ENCODE measurements at places on chromosomes 4 and X.

DNA sequence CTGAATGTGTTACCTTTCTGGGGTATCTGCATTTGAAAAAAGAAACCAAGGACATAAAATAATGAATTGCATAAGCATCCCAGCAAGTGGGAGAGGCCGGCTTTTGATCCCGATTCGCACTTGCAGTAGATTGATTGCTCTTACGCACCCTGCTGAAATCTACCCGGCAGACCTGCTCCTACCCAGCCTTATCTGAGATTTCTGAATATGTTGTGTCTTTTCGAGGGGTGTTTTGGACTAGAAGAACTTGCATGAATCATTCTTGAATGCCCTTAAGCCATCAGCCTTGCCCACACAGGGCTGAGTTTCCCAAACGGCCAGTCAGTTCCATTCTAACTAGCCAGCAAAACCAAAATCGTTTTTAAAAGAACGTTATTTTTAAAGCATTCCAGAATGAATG is 174.4 kb upstream of the BCOR start:
- no peak for DNase-seq

- no peak for DNase-seq
Measured at GRCh38 chr4:110198049-110198434, 373 bp downstream of the ELOVL6 start.

DNA sequence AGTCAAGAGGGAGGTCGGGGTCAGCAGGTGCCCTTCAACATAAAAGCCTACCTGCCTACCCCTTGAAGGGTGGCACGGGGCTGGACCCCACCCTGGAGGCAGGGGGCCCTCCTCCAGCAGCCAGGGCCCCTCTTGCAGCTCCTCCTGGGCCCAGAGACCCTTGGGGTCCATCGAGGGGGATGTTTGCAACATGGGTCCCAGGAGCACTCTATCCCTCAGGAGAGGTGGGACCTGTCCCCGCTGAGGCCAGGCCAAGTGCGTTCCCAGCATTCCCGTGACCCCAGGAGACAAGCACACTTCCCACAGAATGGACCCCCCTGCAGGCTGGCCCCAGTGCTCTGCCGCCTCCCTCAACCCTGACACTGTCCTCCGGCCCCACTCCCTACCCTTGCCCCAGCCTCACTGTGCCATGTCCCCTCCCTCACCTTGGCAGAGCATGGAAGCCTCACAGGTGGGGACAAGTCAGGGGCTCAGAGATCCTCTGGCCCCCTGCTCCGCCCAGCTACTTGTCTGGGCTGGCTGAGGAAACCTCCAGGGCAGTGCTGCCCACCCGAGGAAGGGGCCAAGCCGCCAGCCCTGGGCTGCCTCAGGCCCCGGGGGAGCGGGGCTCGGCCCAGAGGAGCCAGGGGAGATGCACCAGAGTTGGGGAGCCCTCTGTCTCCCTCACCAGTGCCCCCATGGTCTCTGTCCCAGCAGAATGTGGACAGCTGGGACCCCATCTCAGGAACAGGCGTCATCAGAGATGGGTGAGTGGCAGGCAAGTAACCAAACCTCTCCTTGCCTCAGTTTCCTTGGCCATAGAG is 2.2 kb downstream of the MXD4 start:
- no peak for DNase-seq

DNA sequence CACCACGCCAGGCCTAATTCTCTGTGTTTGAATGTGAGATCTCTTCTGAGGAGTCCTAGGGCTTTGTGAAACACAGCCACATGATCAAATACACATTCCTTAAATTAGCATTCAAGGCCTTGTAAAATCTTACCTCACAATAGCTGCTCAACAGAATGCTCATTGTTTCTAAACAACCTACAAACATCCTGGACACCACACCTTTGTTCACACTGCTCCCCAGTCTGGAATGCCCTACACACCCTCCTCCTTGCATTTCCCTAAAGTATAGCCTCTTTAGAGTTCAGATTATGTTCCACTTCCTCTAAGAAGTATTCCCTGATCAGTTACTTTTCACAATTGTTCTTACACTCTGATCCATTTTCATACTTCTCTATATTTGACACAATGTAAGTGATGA is 110.6 kb downstream of the AGTR2 start:
- DNase-seq = no peak

DNA sequence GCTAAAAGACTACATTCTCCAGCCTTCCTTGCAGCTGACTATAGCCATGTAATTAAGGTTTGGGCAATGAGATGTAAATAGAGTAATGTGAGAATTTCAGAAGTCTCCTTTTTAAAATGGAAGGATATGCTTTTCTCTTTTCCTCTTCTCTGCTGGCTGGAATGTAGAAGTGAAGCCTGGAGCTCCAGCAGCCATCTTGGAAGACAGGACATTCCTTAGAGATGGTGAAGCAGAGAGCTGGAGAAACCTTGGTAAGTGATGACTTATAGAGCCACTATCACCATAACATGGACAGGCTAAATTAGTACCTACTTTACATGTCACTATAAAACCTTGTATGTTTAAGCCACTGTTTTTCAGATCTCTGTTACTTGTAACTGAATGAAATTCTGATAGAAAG is 48.0 kb downstream of the RASL11B start:
- no peak for DNase-seq

GRCh38 chr4:24488399-24489164 is 95.8 kb downstream of the DHX15 start:
- no peak for DNase-seq

DNA sequence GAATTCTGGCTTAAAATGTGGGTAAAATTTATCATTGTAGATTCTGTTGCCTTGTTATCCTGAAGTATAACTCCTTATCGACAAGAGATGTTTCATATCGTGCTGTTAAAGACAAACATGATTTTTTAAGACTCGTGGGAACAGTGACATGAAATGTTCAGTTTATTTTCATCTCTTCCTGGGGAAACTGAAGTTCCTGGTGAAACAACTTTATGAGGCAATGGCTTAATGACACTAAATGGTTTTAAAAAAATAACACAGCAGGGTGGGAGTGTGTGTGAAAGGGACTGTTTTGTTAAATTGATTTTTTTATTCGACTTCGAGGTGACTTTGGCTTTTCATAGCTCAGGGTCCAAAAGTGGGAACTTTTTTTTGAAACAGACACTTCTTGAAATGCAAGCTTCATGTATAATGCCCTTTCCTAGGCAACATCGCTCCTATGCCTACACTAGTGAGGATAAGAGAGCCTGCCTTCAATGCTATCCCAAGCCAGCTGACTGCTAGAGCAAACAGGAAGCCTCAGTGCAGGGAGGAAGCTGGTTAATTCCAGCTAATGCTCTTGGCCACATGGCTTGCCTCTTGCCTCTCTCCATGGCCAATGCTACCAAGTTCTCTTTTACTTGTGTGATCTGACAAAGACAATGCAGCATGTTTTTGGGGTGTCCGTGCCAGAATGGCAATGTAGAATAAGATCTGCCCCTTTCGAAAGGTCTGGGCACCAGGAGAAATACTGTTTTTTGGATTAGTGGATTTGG is 80.9 kb upstream of the PLAC1 start:
- no peak for DNase-seq

DNA sequence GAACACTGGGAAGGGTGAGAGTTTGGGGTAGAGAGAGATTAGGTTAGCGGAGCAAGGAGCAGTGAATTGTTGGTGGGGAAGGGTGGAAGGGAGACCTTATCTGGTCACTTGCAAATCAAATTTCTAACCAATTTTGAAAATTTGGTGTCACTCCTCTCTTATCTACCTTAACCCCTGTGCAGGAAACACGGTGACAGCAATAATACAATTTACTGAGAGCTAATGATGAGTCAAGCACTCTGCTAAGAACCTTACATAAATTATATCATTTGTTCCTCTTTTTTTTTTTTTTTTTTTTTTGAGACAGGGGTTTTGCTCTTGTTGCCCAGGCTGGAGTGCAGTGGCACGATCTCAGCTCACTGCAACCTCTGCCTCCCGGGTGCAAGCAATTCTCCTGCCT is 116.4 kb downstream of the C4orf51 start:
- no peak for DNase-seq

DNA sequence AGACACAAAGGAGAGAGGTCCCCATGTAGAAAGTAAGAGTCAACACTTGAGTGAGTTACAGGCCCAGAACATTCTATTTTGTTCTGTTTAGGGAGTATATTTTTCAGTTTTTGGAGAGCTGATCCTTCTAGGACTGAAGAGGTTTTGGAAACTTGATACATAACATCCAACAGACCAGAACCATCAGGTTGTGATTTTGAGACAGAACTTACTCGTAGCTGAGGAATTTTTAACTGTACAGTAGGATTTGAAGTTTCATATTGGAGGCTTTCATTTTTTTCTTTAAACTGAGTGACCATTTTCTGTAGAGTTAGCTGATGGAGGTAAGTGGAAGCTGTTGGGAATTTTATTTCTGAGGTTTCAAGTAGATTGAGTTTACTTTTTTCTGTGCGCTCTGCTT is 73.3 kb downstream of the NCAPG start:
- no peak for DNase-seq

DNA sequence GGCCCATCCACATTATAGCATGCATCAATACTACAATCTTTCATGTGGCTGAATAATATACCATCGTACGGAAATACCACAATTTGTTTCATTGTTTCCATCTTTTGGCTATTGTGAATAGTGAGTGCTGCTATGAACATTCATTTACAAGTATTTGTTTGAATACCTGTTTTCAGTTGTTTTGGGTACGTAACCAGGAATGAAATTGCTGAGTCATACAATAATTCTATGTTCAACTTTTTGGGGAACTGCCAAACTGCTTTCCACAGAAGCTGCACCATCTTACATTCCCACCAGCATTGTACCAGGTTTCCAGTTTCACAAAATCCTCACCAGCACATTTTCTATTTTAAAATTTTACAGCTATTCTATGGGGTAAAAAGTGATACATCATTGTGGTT is 28.5 kb upstream of the MANBA start:
- no peak for DNase-seq

DNA sequence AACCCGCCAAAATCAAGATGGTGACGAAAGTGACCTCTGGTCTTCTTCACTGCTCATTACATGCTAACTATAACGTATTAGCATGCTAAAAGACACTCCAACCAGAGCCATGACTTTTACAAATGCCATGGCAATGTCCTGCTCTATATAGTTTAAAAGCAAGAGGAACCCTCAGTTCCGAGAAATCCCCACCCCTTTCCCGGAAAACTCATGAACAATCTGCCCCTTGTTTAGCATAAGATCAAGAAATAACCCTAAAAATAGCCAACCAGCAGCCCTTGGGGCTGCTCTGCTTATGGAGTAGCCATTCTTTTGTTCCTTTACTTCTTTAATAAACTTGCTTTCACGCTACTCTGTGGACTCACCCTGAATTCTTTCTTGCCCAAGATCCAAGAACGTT is 463.5 kb upstream of the FAM241A start:
- DNase-seq = no peak

GRCh38 chrX:2261831-2262667 is 238.7 kb downstream of the DHRSX start:
- DNase-seq = no peak

DNA sequence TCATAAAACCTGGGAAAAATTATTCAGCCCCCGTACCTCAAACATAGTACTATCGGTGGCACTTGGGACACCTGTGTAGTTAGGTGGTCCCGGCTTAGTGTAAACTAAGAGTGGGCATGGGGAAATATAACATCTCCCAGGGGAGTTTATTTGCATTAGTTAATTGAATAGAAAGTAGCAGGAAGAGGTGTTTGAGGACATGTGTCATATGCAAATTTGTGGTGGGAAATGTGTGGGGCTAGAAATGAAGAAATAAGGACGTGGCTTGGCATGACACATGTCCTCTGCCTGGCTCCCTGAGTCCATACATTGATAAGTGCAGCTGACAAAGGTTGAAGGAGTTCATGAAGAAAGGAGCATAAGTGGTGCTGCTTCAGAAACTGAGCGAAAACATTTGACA is 483.6 kb downstream of the SH2D1A start:
- DNase-seq = no peak

- DNase-seq = no peak
Measured at GRCh38 chrX:106891762-106892460, 11.2 kb downstream of the RIPPLY1 start.

GRCh38 chrX:136589966-136590365 is 58.0 kb downstream of the VGLL1 start:
- DNase-seq = no peak

DNA sequence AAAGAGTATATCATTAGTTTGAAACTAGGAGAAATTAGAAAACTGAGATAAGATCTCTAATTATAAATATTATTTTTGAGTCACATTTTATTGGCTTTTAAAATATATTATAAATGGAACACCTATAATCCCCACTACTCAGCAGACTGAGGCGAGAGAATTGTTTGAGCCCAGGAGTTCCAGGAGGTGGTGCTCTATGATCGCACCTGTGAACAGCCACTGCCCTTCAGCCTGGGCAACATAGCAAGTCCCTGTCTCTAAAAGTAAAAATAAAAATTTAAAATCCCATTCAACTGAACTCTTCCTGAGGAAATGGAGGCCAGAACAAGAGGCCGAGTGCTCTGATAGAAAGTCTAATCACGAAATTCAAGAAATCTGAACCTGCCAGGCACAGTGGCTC is 6.3 kb upstream of the C4orf36 start:
- DNase-seq = no peak

DNA sequence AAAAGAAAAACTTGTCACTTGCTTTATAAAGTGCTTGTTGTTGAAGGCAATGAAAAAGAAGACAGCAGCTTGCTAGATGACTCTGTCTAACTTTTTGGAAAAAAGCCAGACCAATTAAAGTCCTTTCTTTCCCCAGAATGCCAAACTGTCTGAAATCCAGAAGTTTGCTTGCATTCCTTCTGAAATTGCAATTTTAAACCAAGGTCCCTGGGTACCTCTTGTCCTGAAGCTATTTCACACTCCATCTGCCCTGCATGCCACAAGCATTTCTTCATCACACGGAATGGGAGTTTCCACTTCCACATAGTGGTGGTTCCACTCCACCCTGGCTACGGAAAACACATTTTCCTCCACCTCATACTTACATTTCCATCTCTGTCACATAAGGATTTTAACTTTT is 101.0 kb downstream of the PAPSS1 start:
- no peak for DNase-seq

GRCh38 chrX:46340696-46341095 is 204.5 kb downstream of the ZNF674 start:
- DNase-seq = no peak

DNA sequence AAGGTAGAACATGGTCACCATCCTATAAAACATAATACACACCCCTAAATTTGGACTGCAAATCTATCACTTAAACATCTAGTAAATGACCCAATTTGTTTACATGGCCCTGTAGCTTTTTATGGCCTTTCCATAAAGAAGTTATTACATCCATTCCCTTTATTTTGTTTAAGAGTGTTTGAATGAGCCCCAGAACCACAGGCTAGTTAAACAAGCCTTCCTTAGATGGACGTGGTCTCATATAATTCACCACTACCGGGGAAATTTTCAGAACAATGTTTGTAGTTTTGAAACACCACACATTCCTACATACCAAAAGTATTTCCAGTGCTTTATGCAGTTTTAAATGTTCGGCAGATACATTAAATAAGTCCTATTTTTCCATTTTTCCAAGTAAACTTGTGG is 12.3 kb downstream of the PDGFC start:
- no peak for DNase-seq

Data from cerebellar nuclear complex (tissue), 1 donor.